Body of pancreas (tissue), 4 donors: ENCODE measurements at places on chromosomes 16 and 17.
A peak's percentile ranks its signal among the peaks of the same experiment; 100 is the strongest.

DNA sequence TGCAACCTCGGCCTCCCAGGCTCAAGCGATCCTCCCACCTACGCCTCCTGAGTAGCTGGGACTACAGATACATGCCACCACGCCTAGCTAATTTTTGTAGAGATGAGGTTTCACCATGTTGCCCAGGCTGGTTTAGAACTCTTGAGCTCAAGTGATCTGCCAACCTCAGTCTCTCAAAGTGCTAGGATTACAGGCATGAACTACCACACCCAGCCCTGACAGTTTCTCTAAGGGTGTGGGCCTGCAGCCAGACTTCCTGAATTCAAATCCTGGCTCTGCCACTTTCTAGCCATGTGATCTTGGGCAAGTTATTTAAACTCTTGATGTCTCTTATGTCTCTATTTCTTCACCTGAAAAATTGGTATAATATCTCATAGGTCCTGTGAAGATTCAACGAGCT, 5.6 kb downstream of the CUEDC1 start:
- no peak for DNase-seq

- no peak for DNase-seq
These were observed 205.7 kb upstream of the CPHXL start for GRCh38 chr16:75931970-75932369.

GRCh38 chr17:64574646-64575045, 67.9 kb downstream of the CEP95 start:
- no peak for DNase-seq

GRCh38 chr16:17658881-17659280, 188.1 kb upstream of the XYLT1 start:
- no peak for DNase-seq

DNA sequence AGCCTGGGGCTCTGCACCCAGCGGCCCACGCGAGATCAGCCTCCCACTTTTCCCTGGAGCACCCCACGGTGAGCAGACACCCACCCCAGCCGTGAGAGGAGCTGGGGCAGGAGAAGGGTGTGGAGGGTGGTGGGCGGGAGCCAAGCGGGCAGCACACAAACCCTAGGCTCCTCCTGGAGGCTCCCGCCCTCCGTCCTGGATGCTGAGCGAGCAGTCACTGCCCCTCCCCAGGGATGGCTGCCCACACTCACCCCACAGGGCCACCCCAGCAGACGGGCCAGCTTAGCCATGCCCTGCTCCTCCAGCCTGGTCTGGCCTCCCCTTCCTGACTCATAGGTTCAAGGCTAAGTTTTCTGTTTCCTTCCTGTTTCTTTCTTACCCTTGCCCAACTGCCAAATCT, 15.7 kb upstream of the ABCC3 start:
- no peak for DNase-seq

DNA sequence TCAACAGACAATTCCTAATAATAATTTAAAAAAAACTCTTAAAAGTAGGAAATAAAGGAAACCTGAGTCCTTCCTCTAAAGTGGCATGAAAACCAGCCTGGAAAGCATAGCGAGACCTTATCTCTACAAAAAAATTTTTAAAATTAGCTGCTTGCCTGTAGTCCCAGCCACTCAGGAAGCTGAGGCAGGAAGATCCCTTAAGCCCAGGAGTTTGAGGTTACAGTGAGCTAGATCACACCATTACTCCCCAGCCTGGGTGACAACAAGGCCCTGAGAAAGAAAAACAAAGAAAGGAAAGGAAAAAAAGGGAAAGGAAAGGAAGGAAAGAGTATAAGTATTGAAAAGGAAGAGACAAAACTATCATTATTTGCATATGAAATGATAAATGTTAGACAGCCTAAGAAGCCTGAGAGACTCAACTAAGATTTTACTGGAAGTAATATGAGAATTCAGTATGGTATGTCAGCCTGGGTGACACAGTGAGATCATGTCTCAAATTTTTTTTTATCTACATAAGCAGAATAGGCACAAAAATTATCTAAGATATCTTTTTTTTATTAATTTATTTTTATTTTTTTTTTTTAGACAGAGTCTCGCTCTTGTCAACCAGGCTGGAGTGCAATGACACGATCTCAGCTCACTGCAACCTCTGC, 113.0 kb downstream of the GOSR1 start:
- DNase-seq, result no peak

GRCh38 chr17:11996722-11997146, 541 bp downstream of the ZNF18 start:
- DNase-seq, result peak; percentile 37

DNA sequence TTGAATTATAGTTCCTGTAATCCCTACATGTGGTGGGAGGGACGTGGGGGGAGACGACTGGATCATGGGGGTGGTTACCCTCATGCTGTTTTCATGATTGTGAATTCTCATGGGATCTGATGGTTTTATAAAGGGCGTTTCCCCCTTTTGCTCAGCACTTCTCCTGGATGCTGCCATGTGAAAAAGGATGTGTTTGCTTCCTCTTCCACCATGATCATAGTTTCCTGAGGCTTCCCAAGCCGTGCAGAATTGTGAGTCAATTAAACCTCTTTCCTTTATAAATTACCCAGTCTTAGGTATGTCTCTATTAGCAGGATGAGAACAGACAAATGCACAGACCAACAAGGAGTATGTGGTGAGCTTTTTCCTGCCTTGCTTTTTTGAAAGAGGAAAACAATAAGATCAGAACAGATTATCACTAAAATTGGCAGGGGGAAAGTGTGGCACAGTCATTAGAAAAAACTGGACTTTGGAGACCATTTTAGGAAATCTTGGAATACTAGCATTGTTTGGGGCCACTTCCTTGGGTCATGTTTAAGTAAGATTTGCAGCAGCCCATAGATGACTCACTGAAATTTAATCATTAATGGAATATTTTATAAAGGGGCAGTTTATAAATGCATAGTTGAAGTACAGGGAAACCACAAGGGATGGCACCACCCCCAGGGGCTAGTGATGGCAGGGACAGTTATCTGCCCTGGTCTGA, 352.8 kb downstream of the CDH13 start:
- DNase-seq, result no peak

DNA sequence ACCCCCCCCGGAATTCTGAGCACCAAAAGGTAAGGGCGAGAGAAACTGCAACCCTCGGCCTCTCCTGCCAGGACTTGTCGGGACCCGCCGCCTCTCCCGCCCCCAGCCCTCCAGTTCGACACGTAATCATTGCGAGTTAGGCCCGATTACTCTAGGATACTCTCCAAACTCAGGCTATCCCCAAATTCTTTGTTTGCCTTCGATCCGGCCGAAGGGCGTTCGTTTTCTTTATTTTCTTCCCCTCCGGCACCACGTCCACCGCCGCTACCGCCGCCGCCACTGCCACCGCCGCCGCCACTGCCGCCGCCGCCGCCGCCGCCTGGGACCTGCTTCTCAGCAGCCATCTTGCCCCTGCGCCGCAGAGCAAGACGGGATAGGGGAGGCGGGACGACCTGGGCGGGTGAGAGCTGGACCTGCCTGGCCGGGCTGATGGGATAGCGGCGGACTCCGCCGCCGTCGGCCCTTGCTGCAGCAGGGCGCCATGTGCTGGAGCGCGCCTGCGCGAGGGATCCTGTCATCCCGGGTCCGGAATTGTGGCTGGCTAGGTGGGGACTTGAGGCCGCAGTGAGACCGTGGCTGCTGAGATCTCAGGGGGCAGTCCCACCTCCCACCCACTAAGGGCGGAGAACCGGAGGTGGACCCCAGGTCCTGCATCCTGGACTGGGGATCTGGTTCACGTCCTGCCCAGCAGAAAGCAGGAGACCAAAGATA, at the start of gene SRP68:
Gene SRP68, minus strand, starts transcription at position 370 of the 711 bp plus-strand sequence. Its CDS starts 26 bp downstream, at position 344.
- DNase-seq, result peak; percentile 94

- DNase-seq, result no peak
These were observed 411.8 kb upstream of the SALL1 start for GRCh38 chr16:51562891-51563290.

DNA sequence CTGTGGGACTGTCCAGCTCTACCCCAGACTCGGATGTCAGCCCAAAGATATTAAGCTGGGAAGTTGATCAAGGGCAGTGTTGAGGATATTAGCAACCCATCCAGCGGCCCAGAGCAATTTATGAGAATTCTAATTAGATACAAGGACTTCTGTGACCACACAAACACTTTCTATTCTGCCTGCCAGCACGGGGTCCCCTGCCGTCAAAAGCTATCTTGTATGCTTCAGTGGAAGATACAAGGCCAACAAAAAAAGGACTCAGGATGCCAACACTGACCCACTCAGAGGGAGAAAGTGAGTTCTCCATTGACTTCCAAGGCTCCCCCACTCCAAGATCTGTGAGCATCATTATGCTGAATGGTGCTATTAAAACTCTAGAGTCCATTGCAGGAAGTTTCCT, 390.7 kb downstream of the GRIN2A start:
- no peak for DNase-seq

GRCh38 chr17:63842173-63842539, 329 bp downstream of the SMARCD2 start:
- DNase-seq, result peak; percentile 38
